ENCODE measurements at places on chromosomes 6 and 20.

- no peak for DNase-seq
Measured at GRCh38 chr20:9454791-9455190, 59.6 kb upstream of the LAMP5 start.

GRCh38 chr6:108168501-108169463, 3.0 kb downstream of the NR2E1 start:
- DNase-seq = no peak

DNA sequence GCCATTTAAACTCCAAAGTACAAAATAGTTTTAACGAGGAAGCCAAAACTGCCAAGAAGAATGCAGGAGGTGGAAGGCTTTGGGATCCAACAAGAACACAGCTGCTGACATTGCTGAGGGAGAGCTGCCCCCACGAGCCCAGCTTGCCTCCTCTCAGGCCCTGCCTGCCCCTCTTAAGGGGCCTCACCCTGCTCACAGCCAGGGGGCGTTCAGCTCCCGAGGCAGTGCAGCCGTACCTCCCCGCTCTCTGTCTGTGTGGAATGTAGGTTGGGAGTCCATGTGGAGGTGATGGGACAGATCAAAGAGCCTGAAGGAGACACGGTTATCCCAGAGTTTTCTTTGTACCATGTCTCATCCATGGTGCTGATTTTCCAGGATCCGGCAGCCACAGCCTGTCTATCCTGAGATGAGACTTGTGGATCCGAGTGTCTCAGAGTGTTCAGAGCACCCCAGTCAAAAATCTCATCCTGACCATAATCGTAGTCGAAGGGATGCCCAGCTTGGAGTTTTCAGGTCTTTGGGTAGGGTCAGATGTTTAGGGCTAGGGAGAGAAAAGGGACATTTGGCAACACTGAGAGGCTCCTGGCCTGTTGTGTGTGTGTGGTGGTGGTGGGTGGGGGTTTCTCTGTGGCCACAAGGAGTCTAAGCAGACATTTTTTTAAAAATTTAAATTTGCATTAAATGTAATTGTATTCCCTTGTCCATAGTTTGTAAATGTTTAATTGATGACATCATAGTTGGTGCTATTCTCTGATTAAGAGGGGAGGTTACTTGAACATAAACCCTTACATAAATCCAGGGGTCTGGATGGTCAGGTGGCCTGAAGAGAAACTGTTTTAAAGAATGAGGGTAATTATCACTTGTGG, 111.4 kb upstream of the CLDN20 start:
- DNase-seq = no peak

DNA sequence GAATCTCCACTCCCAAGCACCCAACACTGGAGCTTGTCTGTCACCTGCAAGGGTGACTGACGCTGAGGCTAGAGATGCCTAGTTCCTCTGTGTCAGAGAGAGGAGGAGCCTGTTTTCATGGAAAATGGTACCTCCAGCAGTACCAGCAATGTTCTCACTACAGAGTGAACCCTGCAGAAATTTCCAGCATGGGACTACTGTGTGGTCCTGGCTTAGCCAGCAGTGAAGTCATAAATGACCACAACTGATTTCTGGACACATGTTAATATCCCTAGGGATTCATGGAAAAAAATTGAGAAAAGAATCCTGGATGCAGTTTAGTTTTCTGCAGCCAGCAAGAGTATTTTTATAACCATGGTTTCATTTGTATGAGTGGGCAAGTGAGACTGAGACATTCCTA, 468.1 kb downstream of the CD83 start:
- DNase-seq = no peak

GRCh38 chr6:144158133-144158532, 7.8 kb downstream of the STX11 start:
- DNase-seq = no peak

DNA sequence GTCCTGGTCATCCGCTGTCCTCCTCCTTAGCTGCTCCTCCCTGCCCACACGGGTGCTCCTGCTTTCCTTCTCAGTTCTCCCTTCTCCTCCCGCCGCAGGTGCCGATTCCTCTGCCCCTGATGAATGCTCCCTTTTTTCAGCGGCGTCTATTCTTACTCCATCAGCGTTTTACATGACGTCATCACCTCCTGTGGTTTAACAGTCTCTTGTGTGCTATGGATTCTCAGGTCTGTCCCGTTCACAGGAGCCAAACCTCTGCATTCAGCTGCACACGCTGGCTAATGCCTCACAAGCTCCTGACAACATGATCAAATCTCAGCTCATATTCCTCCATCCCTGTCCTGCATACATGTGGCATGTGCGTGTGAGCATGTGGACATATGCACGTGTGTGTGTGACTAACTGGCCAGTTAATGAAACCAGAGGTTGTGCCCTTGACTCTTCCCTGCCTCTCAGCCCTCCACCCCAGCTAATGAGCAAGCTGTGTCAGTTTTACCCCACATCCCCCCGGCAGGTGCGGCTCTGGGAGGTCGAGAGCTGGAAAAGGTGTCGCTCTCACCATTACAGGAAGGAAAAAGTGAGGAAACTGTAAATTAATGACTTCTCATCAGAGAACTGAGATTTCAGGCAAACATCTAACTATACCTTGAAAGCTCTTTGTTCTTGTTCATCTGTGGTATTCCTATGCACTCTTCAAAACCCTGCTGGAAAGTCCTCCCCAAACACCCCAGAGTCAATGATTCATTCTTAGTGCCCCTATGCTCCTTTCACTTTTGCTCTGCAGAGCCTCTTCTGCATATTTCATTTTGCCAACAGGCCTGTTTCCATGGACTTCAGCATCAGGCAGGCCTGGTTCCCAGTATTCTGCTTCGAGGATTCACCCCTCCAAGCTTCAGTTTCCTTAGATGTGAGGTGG, 163.1 kb downstream of the TTLL2 start:
- no peak for DNase-seq

GRCh38 chr20:49948809-49949507, 12.8 kb downstream of the RNF114 start:
- peak; percentile 47 for DNase-seq

DNA sequence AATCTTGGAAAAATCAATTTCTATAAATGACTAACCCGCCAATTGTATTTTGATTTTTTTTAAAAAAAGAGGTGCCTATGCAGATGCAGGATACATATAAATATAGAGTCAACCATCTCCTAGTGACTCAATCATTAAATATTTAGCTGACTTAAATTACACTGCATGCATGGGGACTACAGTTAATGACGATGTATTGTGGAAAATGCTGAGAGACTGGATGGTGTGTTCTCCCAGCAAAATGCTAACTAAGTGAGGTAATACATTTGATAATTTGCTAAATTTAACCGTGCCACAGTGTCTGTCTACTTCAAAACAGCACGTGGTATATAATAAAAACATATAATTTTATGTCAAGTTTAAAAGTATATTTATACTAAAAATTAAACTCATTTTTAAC, 341.6 kb downstream of the PRKN start:
- DNase-seq = no peak

GRCh38 chr20:50729901-50730764, 1.2 kb upstream of the PARD6B start:
- DNase-seq = no peak

DNA sequence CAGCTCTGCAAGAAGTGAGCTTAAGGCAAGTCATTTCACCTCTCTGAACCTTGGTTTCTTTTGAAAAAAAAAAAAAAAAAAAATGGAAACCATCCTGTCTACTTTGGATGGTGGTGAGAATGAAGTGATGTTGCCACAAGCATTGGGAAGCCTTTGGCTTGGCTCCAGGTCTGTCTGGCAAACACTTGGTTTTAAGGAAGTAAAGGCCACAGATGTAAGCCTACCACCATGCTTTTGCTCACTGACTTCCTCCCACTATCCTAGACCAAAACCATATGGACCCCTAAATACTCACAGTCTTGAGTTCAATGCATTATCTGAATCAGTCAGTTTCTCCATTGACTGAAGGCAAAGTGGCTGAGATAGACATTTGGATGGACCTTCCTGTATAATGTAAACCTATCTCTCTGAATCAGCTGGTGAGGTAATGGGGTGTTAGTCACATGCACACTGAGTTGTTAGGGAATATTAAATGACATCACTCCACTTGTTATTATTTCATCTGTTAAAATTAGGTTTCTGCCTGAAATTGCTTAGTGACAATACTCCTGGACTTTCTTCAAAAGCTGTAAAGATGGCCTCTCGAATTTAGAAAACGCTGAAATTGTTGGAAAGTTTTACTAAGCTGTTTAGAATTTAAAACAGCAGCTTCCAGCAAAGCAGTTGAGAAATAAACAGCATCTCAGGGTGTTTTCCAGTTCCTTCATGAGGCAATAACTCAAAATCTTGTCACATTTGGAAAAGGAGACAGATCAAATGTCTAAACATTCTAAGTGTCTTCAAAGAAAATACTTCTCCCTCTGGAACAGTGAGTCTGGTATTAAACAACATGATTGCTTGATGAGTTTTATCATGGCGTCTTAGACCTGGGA, 833.5 kb downstream of the DHX35 start:
- DNase-seq = no peak

- DNase-seq = no peak
Measured at GRCh38 chr6:81067057-81067456, 685.4 kb downstream of the TENT5A start.

DNA sequence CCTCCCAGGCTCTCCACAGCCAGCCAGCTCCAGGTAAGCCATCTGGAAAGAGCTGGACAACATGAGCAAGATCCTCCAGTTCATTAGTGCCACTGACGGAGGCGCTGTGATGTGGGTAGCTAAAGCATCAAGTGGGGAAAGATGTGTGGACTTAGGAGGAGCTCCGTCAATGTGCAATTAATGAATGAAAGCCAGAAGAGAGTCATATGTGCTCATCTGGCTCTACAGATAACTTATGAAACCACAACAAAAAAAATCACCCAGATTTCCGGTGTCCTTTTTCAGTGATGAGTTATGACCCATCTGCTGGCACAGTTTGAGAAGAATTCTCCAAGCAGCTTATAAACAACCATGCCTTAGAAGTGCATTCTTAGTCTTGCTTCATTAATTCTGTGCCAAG, 311.7 kb upstream of the PLCB4 start:
- DNase-seq = no peak

GRCh38 chr6:28775405-28776129, 148.2 kb downstream of the TRIM27 start:
- no peak for DNase-seq

GRCh38 chr6:129662980-129663431, 47.0 kb downstream of the ARHGAP18 start:
- no peak for DNase-seq

DNA sequence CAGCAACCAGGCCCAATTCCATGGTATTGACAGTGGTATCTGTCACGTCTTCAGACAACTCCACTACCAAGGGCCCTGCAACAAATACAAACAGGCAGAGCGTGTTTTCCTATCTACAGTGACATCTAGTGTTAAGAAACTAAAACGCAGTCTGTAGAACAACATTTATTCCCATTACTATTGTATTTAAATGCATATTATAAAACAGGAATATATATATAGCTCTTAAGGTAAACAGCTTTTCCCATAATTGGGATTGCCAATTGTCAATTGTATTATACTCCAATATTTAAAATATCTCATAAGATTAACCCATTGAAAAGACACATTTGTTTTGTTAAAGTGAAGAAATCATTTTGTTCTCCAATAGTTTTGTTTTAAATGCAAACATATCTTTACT, 97.2 kb downstream of the KIF16B start:
- DNase-seq = no peak

GRCh38 chr6:28693751-28694443, 168.2 kb downstream of the GPX5 start:
- DNase-seq = no peak

DNA sequence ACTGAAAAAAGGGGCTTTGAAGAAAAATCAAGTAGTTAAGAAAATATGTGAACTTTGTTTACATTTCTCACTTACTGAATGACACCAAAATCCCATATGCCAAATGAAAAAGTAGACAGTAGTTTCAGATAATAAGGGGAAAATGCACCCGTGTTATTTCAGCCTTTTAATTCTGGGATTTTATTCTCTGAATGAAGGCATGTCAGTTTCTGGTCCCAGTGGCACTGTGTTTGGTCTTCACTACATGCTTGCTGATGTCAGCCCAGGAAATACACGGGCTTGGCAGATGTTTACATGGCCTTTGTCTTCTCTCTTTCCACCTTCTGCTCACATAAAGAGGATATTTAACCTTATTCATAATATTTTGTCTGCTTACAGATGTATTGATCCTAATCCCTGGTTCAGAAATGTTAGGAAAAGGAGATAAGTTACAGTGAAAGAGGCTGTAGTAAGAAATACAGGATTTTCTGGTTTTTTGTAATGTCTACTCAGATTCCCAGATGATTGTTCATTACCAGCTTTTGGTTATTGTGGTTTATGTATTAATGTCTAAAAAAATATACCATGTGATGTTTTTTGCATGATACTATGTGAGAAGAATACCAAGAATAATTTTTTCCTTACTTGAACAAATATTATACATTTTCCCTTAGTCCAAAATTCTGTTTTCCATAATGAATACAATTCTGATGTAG, 27.7 kb downstream of the DSE start:
- DNase-seq = no peak

GRCh38 chr20:24381886-24382285, 87.5 kb upstream of the SYNDIG1 start:
- no peak for DNase-seq

DNA sequence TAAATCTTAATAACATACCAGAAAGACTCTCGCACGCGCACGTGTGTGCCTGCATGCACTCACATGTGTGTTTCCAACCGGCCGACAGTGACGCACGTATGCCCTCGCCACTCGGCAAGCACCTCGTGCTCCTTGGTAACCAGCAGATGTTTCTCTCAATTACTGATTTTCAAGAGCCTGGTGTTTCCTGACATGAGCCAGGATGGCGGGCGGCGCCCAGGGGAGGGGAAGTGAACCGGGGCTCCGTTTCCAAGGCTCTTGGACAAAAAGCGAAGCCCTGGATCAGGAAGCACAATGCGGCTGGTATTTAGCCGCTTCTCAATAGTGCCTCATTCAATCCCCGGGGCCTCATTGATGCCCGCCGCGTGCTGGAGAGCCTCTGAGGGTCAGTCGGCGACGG, 37.7 kb downstream of the PMEPA1 start:
- DNase-seq = no peak

DNA sequence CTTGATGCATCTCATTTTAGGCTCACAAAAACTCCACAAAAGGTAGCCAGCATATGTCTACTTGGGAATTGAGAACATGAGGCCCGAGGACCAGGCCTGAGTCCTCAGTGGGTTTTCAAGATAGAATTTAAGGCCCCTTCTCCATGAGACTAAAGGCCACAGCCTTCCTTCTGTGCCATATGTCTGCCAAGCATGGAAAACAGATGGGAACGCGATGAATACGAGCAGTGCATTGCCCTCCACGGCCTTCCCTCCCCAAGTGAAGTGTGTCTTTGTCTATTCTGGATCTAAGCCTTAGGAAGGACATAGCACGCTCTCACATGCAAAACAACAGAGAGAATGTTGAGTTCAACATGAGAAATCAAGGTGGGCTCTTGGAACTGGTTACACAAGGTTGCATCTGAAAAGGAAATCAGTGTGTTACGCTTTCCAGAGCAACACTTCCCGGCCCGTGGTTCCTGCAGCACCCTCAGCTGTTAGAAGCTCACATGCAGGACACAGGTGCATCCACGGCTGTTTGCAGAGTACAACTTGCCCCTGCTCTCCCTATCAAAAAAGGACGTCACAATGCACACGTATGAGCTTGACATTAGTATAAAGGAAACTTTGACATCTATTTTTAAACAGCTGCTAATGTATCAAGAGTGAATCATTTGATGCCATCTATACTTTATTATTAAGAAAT, 229.9 kb downstream of the NRN1 start:
- DNase-seq = no peak

Data from HL-60 (cell line).